ENCODE measurements at places on chromosomes 1 and 21.
A peak's percentile ranks its signal among the peaks of the same experiment; 100 is the strongest.

DNA sequence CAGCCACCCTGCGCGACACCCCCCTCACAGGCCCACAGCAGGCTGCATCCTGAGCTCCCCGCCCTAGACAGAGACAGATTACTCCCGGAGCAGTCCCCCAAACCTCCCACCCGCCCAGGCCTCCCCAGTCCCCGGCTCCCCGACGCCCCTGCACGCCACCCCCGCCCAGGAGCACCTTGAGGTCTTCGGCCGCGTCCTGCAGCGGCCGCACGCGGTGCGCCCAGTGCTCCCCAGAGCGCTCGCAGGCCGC lies 731 bp downstream of the TRIM11 start:
- DNase-seq: no peak

GRCh38 chr21:44377922-44378645 lies 24.7 kb downstream of the TRPM2 start:
- DNase-seq: no peak

DNA sequence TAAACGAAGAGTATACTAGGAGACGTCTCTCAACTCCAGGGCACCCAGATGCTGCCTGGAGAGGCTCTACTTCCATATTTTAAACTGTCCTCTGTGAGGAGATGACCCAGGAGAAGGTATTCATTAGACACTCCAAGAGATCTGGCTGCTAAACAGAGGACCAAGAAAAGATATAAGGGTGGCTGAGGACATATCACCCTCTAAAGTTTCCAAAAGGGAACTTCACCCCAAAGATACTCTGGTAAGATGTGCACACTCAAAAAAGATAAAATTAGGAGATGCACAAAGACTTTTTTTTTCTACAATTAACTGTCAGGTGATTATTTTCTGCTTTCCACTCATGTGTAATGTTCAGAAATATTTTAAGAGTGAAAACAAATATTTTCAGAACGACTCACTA lies 1.4 kb downstream of the ZNF670 start:
- DNase-seq: peak; percentile 10

DNA sequence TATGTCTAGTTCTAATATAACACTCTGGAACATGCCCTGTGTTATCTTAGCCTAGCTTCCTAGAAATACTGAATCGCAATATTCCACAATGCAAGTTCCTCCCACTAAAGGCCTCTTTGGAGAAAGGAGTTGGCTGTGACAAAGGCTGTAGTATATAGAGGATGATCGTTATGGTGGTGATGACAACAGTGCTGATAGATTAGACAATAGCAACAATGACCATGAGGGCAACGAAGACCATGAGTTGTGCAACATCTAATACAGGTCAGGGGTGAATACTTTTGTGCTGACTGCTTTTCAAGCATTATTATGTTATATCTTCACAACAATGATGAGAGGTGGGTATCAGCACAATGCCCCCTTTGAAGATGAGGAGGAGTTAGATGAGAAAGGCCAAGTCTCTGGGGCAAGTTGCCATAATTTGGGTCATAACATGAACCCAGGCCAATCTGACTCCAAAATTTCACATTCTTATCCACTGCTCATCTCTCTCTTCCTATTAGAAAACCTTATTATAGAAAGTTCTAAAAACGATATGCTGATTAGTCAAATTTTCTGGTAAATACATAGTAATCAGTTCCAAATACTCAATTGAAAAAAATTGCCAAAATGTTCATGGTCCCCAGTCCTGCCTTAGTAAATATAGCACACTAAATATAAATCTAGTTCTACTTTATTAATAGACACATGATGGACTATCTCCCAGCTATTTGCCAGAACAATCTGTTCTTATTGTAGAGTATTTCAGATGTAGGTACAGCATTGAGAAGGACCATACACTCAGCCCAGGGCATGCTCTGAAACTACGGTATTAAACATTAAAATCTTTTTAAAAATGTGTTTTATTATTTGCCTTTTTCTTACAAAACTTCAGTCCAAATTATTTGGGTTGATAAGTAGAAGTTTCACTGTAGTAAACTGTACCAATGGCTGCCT lies 37.5 kb downstream of the HIVEP3 start:
- DNase-seq: no peak

DNA sequence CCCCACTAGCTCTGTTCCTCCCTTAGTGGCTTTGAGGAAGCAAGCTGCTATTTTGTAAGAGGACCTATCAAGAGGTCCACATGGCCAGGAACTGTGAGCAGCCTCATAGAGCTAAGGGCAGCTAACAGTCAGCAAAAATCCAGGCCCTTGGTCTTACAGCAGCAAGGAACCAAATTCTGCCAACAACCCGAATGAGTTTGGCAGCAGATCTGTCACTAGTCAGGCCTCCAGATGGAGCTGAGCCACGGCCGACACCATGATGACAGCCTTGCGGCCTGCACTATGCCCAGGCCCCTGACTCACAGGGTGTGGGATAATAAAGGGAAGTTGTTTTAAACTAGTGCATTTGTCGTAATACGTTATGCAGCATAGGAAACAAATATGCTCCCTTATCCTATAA lies 28.0 kb upstream of the H3-3A start:
- peak; percentile 44 for DNase-seq

DNA sequence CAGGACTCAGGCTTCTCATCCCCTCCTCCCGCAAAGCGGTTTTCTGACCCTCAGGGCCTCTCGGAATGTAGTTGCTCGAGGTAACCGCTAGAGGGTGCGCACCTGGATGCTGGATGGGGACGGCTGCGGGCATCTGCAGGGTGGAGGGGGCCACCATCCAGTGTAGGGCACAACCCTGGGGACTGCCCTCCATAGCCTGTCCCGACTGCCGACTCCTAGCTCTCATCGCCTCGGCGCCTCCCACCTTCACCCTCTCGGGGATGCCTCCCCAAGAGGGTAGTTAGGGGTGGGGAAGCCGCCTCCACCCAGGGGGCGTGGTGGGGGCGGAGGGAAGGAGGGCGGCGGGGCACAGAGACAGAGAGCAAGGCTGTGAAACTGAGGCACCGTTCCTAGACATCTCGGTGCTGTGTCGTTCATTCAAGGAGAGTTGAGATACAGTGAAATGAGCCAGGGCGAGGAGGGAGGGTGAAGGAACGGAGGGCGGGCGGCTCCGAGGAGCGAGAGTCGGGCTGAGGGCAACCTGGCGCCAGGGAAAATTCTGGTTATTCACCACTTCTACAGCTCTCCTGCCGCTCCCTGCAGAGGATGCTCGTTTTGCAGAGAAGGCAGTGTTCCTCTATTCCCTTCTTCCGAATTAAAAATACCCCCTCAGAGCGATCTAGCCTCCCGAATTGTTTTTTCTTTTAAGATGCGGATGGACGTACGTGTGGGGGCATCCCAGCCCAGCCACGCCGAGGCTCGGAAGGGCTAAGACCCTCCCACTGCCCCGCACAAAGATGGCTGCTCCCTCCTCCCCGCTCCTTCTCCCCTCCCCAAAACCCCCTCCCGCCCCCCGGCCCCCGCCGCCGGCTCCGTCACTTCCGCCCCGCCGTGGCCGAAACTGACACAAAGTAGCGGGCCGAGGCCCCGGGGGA lies at the start of gene ATP8B2:
Gene ATP8B2 (plus strand): TSS at position 857 of the 914 bp plus-strand sequence. CDS start 2,617 bp downstream, outside the sequence.
- DNase-seq: peak; percentile 85

DNA sequence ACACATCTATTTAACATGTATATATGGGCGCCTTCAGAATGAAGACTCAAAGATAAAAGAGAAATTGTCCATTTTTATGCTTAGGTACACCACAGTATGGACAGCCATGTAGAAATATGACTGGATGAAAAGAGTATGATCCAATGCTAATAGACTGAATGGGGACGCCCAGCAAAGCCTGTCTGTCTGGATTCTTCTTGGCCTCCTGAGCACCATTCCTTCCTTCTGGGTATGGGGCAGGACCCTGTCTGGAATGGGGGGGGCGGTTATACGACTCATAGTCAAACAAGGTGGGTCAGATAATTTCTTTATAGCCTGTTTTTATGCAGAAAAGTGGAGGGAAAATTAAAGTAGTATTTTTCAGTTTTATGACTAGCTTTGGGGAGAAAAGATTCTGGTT lies 81.2 kb upstream of the ABCD3 start:
- no peak for DNase-seq

DNA sequence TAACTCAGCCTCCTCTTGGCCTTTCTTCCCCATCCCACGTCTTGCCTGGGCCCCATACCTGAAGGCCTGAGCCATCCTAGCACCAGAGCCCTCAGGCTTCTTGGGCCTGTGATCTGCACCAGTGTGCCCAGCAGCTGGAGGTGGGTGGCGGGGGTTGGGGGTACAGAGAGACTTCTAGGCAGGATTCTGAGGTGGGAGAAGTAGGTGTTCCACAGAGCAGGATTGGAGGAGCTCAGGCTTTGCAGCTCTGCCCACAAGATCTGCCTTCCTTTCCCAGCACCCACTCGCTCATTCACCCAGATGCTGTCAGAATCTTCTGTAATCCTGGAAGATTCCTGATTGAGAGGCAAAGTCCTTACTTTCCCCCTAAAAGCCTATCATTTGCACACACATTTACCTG lies 10.0 kb upstream of the GJB5 start:
- no peak for DNase-seq

DNA sequence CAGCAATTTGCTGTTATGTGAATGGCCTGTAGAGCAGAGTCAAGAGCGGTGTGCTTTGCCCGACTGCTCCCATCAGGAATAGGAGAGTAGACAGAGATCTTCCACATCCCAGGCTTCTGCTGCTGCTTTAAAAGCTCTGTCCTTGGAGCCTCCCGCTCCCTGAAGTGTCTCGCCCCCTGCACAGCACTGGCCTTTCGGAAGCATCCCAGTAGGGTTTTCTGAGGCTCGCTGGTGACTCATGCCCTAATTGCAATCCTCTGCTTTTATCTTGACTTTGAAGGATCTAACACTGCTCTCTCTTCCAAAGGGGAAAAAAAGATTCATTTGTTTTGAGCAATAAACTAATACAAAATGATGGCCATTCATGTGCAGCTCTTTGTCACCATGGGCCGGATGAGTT lies 13.3 kb upstream of the CD101 start:
- DNase-seq: peak; percentile 15

GRCh38 chr1:193951984-193952383 lies 765.6 kb upstream of the B3GALT2 start:
- DNase-seq: no peak

GRCh38 chr1:196774603-196775002 lies at the start of gene CFHR3:
Gene CFHR3 (plus strand): TSS chr1:196774840. CDS start chr1:196774887, 47 bp downstream.
- DNase-seq: no peak

DNA sequence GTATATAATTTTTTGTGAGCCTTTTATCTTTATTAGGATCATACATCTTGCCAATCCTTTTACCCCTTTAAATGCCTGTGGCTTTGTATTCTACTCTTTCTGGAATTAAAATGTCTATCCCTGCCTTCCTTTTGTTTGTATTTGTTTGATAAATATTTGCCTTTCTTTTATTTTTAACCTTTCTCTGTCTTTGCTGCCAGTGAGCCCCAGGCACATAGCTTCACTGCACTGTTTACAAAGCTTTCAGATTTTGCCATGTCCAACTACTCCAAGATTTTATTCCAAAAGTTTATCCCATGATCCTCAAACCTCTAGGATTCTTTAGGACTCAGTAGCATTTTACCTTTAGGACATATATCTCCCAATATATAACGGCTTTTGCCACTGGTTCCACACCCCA lies 281.2 kb downstream of the PAPPA2 start:
- no peak for DNase-seq

GRCh38 chr1:42017259-42017658 lies 98.5 kb upstream of the HIVEP3 start:
- no peak for DNase-seq

DNA sequence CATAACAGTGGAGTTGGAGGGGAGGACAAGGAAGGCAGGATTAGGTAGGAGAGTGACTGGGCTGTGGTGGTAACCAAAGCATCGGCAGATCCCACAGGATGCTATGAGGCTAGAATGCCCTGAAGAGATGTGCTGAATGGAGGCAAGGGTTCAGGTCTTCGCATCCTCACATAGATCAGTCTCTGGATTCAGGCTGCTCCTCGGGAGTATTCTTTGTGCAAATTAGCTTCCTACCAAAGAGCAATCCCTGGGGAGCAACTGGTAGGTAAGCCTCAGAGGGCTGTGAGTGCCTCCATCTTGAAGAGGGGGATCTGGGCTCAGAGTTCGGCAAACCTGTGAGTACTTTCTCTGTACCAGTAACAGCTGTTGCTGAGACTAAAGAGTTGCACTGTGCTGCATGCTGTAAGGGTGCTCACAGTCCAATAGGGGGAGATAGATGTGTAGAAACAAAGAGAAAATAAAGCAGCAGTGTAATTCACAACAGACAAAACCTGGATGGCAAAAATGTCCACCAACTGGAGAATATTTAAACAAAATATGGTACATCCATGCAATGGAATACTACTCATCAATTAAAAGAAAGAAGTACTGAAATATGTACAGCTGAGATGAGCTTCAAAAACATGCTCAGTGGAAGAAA lies 322.4 kb upstream of the DEPDC1 start:
- DNase-seq: peak; percentile 17

DNA sequence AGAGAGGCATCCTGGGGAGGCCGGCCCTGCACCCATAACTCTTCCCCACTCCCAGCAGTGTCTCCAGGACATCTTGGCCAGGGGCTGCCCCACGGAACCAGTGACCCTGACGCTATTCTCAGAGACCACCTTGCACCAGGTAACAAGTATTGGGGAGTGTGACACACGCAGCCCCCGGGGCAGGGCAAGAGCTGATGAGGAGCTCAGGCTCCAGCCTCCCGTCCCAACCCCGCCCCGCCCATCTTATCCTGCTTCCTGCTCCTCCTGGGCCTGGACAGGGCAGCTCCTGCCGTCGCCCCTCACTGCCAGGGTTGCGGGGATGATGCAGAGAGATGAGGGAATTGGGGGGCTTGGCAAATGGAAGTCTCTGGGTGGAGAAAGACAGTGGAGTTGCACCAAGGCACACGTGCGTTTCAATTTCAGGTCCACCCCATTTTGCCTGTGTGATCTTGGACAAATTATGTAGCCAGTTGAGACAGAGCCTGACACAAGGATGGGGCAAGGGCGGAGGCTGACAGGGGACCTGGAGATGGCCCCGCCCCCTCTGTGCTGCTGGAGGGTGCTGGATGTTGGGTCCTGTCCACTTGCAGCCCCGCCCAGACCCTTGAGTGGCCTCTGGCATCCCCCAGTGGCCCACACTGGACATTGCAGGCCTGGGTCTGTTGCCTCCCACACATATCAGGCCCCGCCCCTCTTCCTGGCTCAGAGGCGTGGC lies 10.7 kb downstream of the CLCNKA start:
- peak; percentile 90 for DNase-seq

GRCh38 chr21:34510148-34511142 lies 1.6 kb downstream of the KCNE1 start:
- no peak for DNase-seq

DNA sequence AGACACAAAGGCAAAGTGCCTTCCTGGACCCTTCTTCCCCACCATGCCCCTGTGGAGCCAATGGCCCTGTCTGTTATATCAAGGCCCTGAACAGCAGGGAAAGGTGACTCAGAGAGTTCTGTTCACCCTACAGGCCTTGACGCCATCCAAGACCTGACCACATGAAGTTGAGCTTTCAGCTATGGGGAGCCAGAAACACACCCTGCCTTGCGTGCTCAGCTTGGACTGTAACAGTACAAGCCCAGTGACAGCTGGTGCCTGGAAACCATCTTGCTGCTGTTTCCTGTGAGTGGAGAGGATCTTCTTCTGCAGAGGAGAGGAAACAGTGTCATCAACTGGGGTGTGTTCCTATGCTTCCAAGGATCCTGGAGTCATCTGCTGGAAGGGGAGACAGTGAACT lies 165.0 kb upstream of the IRF2BP2 start:
- no peak for DNase-seq

GRCh38 chr1:198893763-198894444 lies 255.1 kb downstream of the PTPRC start:
- DNase-seq: no peak

GRCh38 chr1:7395251-7395650 lies 375.8 kb upstream of the VAMP3 start:
- DNase-seq: no peak

- DNase-seq: no peak
These were observed 3.1 kb upstream of the TINAGL1 start for GRCh38 chr1:31573261-31573660.

- DNase-seq: no peak
These were observed 27.9 kb upstream of the AGO1 start for GRCh38 chr1:35854989-35855700.
